ENCODE measurements at places on chromosomes 11 and 22.
A peak's percentile ranks its signal among the peaks of the same experiment; 100 is the strongest.

DNA sequence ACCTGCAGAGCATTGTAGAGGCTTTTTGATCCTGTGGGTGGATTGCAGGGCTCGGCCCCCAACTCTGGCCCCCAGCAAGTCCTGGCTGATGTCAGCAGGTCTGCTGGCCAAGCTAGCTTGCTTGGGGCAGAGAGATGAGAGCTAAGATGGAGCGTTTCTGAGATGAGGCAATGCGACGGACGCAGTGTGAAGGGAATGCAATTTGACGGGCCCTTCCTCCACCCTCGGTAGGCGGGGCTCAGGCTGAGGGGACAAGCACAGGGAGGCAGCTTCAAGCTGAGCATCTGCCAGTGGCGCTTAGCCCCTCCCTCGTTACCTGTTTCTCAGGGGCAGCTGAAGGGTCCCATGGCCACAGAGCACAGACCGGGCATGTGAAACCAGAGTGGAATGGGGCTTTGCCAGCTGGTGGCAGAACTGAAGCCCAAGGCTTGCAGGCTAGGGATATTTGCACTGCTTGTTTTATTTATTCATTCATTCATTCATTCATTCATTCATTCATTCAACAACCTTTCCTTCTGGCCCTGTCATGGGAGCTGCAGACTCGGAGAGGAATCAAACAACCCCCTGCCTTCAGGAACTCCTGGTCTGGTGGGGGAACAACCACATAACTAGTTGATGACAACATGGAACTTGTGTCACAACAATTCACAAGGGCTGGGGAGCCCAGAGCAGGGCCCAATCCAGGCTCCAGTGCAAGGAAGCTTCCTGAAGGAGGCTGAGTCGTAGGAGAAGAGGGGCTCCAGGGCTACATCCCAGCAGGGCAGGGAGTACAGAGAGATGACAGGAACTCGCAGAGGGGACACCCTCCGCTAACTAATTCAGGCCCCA, 66.8 kb downstream of the THAP12 start:
- DNase-seq: no peak

GRCh38 chr11:29022676-29023075, 914.5 kb downstream of the METTL15 start:
- no peak for DNase-seq

GRCh38 chr11:15665368-15665871, 550.7 kb downstream of the INSC start:
- DNase-seq: peak; percentile 81

DNA sequence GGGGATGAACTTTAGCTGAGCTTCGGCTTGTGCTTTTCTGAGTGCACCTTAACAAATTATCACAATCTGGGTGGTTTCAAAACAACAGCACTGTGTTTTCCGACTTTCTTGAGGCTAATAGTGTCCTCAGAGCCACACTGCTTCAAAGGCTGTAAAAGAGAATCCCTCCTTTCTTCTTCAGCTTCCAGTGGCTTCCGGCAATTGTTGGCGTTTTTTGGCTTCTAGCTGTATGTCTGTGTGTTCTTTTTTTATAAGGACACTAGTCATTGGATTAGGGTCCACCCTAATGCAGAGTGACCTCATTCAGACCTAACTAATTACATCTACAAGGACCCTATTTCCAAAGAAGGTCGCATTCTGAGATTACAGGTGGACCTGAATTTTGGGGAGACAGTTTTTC, 30.6 kb downstream of the KIAA1671 start:
- DNase-seq: no peak

GRCh38 chr22:46076651-46077339, 73.5 kb upstream of the PPARA start:
- DNase-seq: no peak

- DNase-seq: no peak
Measured at GRCh38 chr22:48438800-48439559, 1388.7 kb downstream of the BRD1 start.

DNA sequence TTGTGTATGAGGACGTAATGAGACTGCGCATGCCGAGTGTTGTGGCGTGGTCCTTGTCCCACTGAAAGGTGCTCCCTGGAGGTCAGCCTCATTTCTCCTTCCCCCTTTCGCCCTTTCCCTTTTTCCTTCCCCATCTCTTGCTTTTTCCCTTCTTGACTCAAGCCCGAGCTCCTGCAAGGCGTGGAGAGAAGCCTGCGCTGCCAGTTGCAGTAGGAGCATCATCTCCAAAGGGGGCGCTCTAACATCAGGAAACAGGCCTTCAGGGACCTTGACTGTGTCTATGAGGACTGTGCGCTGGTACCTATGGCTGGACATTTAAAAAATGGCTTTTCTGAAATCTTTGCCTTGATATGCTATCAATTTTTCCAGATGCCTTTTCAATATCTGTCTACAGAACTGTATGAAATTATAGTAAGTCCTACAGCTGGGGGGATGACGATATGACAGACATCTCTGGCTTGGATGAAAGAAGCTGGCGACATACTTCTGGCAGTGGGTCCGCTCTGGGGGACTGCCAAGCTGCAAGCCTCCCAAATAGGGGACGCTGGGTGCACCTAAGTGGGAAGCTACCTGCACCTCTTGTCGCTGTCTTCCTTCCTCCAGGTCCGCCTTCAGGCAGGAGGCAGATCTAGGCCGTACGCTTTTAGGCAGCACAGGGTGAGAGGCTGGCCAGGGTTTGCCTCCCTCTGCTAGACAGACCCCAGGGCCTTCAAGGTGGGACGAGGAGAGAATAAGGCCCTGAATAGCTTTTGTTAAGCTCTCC, 96.5 kb downstream of the NXPE2 start:
- DNase-seq: no peak

DNA sequence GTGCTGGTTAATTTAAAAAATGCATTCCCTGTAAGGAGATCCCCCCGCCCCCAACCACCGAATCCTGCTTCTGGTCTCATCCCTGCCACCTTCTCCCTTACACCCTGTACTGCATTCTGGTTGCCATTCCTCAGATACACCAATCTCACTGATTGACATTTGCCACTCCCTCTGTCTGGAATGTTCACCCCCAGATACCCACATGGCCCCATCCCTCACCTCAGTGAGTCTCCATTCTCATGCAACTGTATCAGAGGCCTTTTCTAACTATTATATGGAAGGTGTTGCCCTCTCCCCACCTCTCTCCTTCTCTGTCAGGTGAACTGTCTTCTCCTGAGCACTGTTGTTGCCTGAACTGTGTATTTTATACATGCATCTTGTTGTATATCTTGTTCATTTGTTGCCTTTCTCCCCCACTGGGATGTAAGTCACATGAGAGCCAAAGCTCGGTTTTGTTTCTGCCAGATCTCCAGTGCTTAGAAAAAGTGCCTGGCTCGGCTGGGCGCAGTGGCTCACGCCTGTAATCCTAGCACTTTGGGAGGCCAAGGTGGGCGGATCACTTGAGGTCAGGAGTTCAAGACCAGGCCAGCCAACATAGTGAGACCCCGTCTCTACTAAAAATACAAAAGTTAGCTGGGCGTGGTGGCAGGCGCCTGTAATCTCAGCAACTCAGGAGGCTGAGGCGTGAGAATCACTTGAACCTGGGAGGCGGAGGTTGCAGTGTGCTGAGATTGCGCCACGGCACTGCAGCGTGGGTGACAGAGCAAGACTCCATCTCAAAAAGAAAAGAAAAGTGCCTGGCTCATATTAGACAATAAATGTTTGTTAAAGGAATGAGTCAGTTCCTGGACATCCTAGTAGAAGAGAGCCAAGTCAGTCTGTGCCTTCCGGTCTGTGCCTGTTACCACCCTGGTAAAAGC, 61.0 kb downstream of the TNRC6B start:
- DNase-seq: peak; percentile 85

DNA sequence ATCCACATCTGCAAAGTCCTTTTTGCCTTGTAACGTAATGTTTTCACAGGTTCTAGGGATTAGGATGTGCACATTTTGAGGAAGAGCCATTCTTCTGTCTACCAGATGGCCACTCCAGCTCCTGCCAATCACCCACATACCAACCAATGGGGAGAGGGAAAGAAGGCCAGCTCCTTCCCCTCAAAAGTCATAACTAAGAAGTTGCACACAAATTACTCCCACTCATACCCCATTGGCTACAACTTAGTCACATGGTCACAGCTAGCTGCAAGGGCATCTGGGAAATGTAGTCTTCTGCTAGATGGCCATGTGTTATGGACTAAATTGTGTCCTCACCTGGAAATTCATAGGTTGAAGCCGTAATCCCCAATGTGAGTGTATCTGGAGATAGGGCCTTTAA, 15.4 kb upstream of the MYOD1 start:
- DNase-seq: peak; percentile 38

- DNase-seq: no peak
Measured at GRCh38 chr11:59181746-59182456, 10.0 kb downstream of the DTX4 start.

- DNase-seq: no peak
Measured at GRCh38 chr11:95703049-95703448, 86.5 kb downstream of the FAM76B start.

GRCh38 chr11:9259981-9260837, 4.9 kb downstream of the DENND5A start:
- no peak for DNase-seq

- DNase-seq: no peak
Measured at GRCh38 chr11:101129203-101129943, at the start of gene PGR. TSS of gene PGR (minus strand) at chr11:101129813. CDS start at chr11:101129070, 743 bp downstream.

GRCh38 chr11:3086114-3086513, 28.9 kb upstream of the CARS1 start:
- no peak for DNase-seq

DNA sequence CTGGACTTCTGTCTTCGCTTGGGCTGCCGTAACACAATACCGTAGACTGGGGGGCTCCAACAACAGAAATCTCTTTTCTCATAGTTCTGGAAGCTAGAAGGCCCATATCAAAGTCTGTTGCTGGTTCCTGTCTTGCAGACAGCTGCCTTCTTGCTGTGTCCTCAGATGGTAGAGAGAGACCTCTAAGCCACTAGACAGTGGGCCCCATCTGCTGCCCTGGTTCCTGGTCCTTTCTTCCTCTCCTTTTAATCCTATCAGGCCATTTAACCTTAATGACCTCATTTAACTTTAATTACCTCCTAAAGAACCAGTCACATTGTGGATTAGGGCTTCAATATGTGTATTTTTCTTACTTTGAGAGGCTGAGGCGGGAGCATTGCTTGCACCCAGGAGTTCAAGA, 9.4 kb downstream of the CEP164 start:
- DNase-seq: no peak

DNA sequence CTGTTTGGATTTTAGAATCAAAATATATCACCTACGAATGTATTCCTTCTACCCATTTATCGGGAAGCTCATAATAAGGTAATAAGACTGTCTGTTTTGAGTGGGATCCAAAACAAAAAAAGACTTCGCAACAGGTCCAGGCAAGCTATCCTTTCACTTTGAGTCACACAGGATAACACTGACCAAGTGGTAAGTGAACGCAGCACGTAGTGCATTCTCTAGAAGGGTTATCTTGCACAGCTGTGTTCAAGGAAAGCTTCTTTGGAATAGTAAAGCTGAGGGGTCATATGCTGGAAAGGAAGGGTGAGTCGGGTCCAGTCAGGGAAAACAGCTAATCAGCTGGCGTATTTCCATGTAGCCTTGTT, 22.3 kb upstream of the NRGN start:
- DNase-seq: peak; percentile 15

DNA sequence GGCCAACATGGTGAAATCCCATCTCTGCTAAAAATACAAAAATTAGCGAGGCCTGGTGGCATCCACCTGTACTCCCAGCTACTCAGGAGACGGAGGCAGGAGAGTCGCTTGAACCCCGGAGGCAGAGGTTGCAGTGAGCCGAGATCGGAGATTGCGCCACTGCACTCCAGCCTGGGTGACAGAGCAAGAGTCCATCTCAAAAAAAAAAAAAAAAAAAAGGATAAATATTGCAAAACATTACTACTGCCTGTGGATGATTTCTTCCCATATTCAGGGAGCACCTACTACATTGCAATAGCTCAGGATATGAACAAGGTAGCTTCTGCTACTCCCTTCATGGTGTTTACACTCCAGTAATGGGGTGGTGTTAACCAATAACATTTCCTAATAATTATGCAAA, 980.6 kb downstream of the NTM start:
- no peak for DNase-seq

GRCh38 chr11:45843158-45843924, 3.9 kb upstream of the CRY2 start:
- peak; percentile 95 for DNase-seq

DNA sequence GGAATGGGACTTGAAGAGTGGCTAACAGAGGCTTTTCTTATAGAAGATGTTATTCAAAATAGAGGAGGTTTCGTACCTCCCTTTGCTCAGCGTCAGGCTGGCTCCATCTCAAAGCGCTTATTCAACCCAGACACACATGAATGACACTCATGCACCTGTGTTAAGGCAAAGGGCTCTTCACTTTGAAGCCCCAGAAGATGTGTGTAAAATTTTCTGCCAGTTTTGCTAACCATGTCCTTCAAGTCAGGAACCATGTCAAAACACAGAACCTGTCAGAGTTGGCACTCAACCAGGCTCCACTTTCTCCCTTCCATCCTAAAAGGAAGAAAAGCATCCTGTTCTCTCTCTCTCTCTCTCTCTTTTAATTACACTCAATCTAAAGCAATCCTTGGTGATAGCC, 352.8 kb upstream of the NARS2 start:
- no peak for DNase-seq

- no peak for DNase-seq
Measured at GRCh38 chr11:43723617-43724016, 43.1 kb downstream of the HSD17B12 start.

DNA sequence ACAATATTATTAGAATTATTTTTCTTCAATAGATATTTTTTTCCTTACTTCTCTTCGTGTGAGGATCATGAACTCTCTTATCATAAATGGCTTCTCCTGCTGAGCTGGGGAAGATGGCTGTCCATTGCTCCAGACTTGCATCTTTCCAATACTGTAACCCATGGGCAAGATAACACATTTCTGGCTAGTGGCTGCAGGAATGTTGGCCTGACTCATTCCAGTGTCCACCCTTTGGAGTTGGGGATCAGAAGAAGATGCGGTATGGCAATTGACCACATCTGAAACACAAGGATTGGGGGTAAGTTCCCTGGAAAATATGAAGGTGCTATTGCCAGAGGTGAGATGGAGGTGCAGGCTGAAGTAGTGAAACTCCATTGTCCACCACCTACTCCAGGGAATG, 92.8 kb downstream of the FAR1 start:
- DNase-seq: peak; percentile 33

DNA sequence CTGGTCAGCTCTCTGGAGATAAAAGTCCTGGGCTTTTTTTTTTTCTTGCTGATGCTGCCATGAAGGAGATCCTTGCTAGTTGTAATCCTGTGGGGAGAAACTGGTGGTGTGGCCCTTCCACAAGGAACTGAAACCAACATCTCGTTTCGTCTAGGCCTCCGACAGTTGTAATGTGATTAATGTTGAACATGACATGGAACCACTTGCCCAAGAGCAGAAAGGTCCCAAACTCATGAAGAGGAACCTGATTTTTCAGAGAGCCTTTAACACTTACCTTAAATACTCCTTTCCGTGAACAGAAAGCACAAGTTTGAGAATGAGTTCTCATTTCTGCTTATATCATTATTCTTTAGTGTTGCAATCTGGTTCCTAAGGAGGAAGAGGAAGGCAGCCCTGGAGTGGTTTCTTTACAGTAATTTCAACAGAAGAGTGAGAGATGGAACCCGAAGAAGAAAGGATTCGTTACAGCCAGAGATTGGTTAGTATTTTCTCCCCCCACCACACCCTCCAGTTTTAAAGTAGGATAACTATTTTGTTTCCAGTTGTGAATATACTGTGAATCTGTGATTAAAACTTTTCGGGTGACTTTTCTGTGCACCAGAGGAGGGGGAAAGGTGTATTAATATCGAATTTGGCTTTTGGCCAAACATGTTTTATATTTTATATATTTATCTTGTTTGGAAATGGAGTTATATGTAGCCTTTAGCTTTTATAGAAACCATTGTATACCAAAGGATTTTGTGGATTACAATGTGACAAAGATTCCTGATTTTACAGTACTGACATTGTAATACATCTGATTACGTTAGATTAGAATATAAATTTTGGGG, 2.0 kb downstream of the KDM2A start:
- peak; percentile 20 for DNase-seq
